ENCODE measurements at places on chromosomes 2 and 18.

DNA sequence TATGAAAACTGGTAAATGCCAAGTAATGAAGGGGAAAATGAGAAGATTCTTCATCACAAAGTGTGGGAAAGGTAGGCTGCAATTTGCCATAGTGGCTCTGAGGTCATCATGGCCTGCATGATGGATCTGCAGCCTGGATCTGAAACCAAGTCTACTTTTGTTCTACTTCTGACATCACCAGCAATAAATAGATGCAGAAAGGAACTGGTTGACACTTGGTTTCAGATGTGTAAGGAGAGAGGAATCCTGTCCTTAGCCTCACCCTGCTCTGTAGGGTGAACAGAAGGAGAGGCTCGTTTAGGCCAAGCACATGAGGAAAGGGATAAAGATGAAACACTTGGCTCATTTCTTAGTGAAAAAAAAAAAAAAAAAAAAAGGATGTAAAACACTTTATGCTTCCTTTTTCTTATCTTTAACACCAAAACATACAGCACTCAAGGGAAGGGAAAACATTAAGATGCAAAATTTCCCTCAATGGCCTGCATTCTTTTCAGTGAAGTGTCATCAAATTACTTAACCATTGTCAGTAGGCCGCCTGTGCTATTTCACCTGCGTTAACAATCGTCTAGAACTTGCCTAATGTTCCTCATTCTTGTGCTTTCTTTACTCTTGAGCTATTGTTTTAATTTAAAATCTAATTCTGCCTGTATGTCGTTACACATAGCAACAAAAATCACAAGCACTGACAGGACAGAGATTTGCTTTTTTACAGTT is 3.9 kb downstream of the NEB start:
- DNase-seq = no peak

GRCh38 chr18:44801781-44802180 is 121.1 kb downstream of the SETBP1 start:
- no peak for DNase-seq

GRCh38 chr18:23941791-23942190 is 72.8 kb upstream of the TTC39C start:
- DNase-seq = no peak

GRCh38 chr2:223943135-223943534 is 2.0 kb downstream of the WDFY1 start:
- DNase-seq = no peak

DNA sequence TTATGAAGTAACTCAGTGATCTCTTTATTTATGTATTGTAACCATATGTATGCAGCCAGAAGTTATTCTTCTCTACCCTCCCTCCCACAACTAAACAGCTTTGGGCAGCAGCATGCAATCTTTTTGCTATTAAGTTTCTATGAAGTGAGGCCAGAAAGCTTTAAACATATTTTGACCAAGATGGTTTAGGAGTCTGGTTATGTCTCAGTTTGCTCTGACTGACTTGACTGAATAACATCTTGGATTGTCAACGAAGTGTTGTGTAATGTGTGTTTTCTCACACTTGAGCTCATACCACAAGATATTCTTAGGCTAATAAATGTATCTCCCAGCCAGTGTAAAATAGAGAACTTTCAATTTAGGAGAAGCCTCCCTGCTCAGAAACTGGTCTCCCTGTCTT is 104.3 kb downstream of the TTC27 start:
- no peak for DNase-seq

DNA sequence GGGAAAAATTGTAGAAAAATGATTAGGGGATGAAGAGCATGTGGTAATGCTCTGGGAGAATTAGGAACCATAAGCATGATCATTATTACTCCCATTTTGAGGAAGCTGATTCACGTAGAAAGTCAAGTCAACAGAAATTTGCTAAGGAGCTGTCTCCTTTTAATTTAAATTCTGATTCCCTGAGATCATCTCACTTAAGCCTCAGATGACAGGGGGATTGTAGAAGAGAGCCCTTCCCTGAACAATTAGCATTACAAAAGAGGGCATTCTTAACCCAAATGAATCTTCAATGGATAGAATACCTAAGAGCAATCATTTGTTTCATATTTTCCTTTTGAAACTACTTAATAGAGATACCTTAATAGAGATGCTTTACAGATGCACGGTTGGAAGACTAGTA is 267.9 kb downstream of the NYAP2 start:
- DNase-seq = no peak

GRCh38 chr2:55840460-55840859 is 83.1 kb downstream of the EFEMP1 start:
- DNase-seq = no peak

DNA sequence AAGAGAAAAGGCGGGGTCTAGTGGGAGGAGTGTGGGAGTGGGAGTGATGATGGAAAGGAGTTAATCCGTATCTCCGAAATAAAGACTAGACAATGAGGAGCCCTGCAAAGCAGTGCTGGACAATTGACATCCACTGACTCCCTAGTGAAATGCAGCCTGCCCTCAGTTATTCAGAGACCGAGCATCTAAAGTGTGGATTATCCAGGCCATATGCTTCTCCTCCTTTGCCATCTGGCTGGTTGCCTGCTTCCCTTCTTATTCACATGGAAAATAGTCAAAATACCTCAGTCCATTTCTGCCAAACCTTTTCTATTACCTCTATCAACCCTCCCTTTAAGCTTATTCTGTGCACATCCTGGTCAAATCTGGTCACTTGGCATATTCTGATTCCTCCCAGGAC is 288.8 kb upstream of the SIX3 start:
- DNase-seq = no peak

DNA sequence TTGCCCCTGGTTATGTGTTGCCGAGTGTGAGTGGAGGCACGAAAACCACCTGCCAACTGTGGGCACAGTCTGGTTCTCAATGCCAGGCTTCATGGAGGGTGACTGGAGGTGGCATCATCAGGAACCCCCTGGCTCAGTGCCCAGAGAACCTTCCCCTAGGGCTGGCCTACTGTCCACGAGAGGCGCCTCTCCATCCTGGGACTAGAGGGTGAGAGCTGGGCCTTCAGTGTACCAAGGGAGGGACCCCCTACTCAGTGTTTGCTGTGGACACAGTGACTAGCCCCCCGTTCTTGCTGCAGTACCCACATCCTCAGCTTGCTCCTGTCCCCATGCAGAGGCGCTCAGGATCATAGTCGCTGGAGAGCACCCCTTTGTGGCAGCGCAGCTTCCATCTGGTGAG is 202.6 kb downstream of the HDAC4 start:
- no peak for DNase-seq

DNA sequence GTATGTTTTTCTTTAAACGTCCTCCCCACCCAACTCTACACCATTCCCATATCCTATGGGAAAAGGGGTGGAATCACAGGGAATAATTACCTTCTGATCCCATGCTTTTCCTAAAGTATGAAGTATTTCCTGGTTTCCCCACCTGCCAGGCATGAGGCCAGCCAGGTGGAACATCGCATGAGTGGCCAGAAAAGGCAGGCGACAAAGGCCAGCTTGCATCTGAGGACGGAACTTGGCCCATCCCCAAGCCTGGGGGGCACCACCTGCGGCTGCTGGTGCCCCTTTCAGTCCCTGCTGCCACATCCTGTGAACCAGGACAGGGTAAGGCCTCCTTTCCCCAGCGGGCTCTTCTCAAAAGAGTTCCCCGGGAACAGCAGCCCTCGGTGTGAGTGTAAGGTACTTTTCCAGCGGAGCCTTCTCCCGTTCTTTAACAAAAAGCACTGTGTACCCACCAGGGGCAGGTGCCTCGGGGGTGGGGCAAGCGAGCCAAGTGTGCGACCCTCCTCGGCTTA is 1.2 kb upstream of the ERFE start:
- DNase-seq = no peak

DNA sequence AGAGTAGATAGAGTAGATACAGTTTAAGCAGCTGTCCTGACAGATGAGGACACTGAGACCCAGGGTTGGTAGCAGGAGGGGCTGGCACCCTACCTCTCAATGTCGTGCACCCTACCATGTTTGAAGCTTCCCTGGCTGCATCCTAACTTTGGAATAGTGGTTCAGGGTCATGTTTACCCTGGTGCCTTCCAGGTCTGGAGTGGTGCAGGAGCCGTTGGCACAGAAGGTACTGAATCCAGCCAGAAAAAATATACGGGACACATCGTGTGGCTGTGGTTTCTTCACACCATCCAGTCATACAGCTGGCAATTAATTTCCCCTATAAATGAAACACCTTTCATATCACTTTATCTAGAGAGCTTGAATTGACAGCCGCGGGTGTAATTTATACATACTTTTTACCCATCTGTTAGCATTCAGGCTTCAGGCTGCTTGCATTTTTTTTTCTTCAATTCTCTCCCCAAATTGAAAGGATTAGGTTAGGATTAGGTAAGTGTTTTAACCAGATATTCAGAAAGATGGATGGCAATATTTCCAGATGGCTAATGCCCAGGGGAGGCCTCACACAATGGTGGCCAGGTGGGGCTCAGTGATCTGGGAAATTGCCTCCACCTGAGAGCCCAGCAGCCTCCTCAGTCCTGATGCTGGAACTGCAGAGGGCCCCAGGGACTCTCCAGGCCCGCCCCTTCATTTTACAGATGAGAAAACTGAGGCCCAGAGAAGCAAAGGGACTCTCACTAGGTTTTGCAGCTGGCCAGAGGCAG is 127.0 kb downstream of the CELF4 start:
- DNase-seq = no peak

DNA sequence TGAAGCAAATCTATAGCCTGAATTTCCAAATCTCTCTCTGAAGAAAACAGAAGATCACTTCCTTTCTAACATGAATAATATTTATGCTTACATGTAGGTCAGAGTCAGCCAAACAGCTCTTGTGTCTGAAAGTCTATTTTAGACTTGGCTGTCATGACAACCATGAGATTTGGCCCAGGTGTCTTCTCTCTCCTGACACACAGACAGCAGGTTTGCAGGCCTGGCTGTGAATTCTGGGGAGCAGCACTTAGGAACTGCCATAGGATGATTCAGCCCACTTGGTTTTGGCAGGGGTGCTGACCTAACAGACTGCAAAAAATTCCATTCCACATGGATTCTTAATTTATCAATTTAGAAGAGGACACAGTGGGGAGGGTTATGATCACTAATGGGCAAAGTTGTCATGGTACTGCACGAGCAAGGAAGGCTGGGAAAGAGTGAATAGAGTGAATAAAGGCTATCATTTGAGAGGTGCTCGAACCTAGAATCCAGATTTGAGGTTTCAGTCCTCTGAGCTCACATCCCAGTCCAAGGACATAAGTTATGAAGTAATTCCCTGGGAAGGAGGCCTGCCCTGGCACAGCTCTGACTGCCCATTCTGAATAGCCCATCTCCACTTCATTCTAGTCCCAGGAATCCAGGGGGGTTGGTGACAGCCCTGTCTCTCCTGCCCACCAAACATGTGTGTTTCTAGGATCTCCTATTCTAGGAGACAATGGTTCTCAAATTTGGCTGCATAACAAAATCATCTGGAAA is 453.9 kb upstream of the TRIB2 start:
- no peak for DNase-seq

- no peak for DNase-seq
Measured at GRCh38 chr2:12244070-12244469, 472.7 kb upstream of the TRIB2 start.

- DNase-seq = no peak
Measured at GRCh38 chr18:58303363-58303762, 259.3 kb downstream of the NEDD4L start.

DNA sequence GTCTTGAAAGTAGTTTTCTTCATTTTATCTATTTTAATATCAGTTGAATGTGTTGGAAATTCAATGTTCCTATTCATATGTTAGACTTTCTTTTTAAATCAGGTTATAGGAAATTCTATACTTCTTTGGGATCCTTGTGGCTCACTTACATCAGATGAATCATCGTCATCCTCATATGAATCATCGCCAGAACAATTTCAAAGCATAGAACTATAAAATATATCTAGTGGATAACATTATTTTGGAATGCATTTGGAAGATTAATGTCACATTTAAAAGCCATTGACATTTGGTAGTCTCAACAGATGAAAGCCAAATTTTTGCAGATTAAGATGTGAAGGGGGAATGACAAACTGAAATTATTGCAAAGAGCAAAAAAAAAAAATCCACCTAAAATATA is 94.1 kb downstream of the FAM161A start:
- no peak for DNase-seq

Data from mesothelial cell of epicardium (in vitro differentiated cells).